ENCODE measurements at places on chromosomes 3 and 15.

GRCh38 chr3:127448161-127448561 is 142.4 kb downstream of the TPRA1 start:
- no peak for DNase-seq

GRCh38 chr15:68808770-68809169 is 11.9 kb downstream of the ANP32A start:
- no peak for DNase-seq

- no peak for DNase-seq
Observed at GRCh38 chr3:134364061-134364935, 9.9 kb downstream of the AMOTL2 start.

DNA sequence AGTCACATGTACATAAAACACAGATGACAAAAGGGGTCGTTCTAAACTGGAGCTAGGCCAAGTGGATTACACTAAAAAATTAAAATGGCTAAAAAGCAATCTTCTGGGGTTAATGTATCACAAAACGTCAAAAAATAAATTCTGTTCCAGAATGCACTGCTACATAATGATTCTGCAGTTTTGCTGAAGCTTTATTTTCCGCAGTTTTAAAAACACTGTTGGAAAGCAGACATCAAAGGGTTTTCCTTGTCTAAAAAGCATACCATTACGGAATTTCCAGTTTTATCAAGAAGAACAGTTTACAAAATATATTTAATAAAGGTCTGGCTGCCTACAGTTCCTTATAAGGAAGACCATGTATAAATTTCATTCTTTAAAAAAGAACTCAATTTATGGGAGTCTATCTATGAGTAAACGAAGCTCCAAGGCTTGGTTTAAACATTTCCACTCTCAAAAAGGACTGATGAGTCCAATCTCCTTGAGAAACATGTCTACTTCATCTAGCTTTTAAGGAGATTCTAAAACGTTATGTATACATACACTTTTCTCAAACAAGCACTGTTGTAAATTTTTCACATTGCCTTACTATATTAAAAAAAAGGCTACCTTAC is 1.3 kb downstream of the DMXL2 start:
- no peak for DNase-seq

Data from AML-193 (cell line).